Activated CD8-positive, alpha-beta T cell treated with anti-CD3 and anti-CD28 coated beads, Interleukin-2, amount 10 ng/mL, durations not matched to agents 7 days and 5 days (primary cell): ENCODE measurements at places on chromosomes 13 and 19. TPM values are rescaled to one million over a fixed set of nuclear protein-coding genes. Genes with fewer than 3 reads are reported as not detected.
A peak's percentile ranks its signal among the peaks of the same experiment; 100 is the strongest.

DNA sequence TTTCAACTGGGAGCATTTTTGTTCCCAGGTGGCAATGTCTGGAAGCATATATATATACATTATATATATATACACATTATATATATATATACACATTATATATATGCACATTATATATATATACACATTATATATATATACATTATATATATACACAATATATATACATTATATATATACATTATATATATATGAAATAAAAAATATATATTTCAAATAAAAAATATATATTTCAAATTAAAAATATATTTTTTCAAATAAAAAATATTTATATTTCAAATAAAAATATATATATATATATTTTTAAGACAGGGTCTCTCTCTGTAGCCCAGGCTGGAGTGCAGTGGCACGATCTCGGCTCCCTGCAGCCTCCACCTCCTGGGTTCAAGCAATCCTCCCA is 61.5 kb downstream of the ADGRE1 start:
- H3K27me3 ChIP-seq = no peaks in the 10 kb centered on the region
- no peak overlapping the region for H3K27ac ChIP-seq
- peaks cover 15% of the 10 kb centered on the region for H3K4me1 ChIP-seq

DNA sequence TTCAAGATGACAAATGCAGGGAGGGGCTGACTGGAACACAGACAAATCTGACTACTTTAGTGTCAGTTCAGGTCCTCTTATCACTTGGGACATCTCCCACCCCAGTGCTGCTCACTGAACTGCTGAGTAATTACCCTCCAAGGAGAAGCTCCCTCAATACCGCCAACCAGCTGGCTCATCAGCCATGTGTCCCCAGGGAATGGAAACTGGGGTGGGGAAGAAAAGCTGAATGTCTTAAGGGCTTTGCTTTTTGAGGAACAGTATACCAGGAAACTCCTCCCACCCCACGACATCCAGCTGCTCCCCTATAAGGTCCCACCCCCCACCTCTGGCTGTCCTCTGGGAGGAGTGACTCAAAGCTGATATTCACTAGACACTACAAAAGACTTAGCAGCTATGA is 2.0 kb downstream of the ZNF823 start:
- H3K4me3 ChIP-seq = peak overlapping the region; percentile 99
- peaks cover 29% of the 10 kb centered on the region for H3K36me3 ChIP-seq
- H3K27ac ChIP-seq = no peak overlapping the region
- H3K27me3 ChIP-seq = peaks cover 6% of the 10 kb centered on the region
- DNase-seq = no peak

DNA sequence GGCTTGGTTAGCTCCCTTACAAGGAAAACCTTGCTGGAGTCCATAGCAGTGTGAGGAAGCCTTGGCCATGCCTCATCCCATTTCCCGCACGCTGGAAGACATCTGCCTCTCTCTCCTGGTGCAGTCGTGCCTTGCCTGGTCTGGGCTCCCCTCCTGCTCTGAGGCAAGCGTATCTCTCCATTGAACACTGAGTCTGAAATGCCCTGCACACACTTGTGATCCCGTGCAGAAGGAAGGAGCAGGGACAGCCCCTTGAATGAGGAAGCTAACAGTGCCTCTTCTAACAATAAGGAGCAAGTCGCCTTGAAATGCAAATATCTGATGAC is 407 bp upstream of the ZNF440 start:
- H3K4me3 ChIP-seq = peak overlapping the region; percentile 89
- peaks cover 37% of the 10 kb centered on the region for H3K36me3 ChIP-seq
- H3K27me3 ChIP-seq = no peaks in the 10 kb centered on the region
- H3K4me1 ChIP-seq = peaks cover 23% of the 10 kb centered on the region

DNA sequence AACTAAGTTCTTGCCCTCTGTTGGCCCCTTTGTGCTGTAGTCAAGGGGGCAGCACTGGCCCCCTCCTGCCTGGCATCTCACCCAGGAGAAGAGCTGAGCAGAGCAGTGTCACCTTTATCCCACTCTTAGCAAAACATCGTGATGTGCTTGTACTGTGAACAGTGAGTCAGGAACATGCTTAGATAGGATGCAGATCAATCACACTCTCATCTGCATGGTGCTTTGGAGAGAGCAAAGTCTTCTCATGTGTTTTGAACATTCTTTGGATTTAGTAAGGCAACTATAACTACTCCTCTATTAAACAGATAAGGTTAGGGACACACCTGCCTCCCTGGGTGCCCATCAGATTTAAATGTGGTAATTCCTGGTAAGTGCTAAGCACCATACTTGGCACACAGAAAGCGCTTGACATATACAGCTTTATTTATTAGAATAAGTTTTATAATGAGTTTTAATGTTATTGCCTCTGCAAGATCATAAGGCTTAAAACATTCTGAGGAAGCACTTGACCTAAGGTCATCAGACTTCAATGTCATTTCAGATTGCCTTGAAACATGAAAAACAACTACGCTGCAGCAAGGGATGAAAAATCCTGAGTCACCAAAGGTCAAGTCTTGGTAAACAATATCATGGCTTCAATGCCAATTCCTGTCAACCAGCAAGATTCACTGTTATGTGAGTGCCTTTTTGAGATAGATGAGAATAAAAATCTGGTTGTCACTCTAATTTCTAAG is 82.4 kb upstream of the IRS2 start:
- peaks cover 3% of the 10 kb centered on the region for H3K4me1 ChIP-seq
- H3K27me3 ChIP-seq = peaks cover 14% of the 10 kb centered on the region
- no peak for DNase-seq
- H3K36me3 ChIP-seq = no peaks in the 10 kb centered on the region

DNA sequence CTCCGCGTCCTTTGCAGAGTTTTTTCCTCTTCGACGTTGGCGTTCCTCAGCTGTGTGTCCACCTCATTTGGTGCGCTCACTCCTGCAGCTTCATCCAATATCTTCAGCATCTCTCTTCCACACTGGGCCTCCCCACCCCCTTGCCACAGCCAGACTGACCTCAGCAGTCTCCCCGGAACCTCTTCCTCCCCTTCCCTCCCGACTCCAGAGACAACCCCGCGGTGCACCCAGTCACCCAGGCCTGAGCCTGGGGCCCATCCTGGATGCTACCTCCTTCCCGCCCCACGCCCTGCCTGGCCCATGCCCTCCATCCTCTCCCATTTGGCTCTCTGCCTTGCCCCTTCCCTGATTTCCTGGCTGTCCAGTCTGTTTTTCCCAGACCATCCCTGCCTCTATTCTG is 8.1 kb upstream of the C5AR2 start:
- no peak overlapping the region for H3K27ac ChIP-seq
- no peak for DNase-seq
- no peaks in the 10 kb centered on the region for H3K36me3 ChIP-seq
- H3K4me3 ChIP-seq = no peak overlapping the region
- peaks cover 2% of the 10 kb centered on the region for H3K4me1 ChIP-seq
- H3K27me3 ChIP-seq = peaks cover 8% of the 10 kb centered on the region

DNA sequence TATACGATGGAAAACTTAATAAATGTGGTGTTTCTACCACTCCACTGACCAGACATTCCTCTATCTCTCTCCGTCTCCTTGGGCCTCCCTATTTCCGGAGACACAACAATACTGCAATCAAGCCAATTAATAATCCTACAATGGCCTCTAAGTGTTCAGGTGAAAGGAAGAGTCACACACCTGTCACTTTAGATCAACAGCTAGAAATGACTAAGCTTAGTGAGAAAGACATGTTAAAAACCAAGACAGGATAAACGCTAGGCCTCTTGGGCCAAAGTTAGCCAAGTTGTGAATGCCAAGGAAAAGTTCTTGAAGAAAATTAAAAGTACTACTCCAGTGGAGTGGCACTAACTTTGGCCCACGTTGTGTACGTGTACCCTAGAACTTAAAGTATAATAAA is 22.5 kb downstream of the ZDHHC20 start:
- DNase-seq = no peak
- H3K4me1 ChIP-seq = peaks cover 28% of the 10 kb centered on the region
- H3K27ac ChIP-seq = peak overlapping the region; percentile 62
- H3K4me3 ChIP-seq = no peak overlapping the region
- peaks cover 49% of the 10 kb centered on the region for H3K36me3 ChIP-seq

- H3K4me1 ChIP-seq = peaks cover 30% of the 10 kb centered on the region
- H3K27ac ChIP-seq = peak overlapping the region; percentile 61
- peaks cover 51% of the 10 kb centered on the region for H3K36me3 ChIP-seq
- no peaks in the 10 kb centered on the region for H3K27me3 ChIP-seq
Measured at GRCh38 chr19:36058481-36059179, 3.9 kb downstream of the WDR62 start.

GRCh38 chr13:27120011-27120410 is 51.6 kb downstream of the USP12 start:
- H3K27ac ChIP-seq = no peak overlapping the region
- no peak for DNase-seq
- H3K27me3 ChIP-seq = no peaks in the 10 kb centered on the region
- peaks cover 47% of the 10 kb centered on the region for H3K36me3 ChIP-seq
- H3K4me1 ChIP-seq = peaks cover 6% of the 10 kb centered on the region
- no peak overlapping the region for H3K4me3 ChIP-seq

DNA sequence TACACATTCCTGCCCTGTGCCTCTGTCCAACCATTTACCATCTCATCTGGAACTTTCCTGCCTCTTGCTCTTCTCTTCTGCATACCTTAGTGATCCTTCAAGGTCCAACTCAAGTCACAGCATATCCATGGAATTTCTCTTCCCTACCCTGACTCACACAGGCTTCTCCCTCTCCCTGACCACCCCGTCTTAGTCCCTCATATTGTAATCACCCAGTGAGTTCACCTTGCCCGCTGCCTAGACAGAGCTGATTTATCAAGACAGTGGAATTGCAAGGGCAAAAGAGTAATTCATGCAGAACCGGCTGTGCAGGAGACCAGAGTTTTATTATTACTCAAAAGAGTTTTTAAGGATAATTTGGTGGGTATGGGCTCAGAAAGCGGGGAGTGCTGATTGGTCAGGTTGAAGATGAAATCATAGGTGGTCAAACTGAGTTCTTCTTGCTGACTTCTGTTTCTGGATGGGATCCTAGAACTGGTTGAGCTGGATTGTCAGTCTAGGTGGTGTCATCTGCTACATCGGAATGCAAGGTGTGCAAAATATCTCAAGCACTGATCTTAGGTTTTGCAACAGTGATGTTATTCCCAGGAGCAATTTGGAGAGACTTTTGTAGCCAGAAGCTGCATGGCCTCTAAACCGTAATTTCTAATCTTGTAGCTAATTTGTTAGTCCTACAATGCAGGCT is 67.2 kb downstream of the HSPH1 start:
- H3K27ac ChIP-seq = no peak overlapping the region
- peaks cover 21% of the 10 kb centered on the region for H3K27me3 ChIP-seq
- DNase-seq = no peak
- peaks cover 5% of the 10 kb centered on the region for H3K4me1 ChIP-seq

DNA sequence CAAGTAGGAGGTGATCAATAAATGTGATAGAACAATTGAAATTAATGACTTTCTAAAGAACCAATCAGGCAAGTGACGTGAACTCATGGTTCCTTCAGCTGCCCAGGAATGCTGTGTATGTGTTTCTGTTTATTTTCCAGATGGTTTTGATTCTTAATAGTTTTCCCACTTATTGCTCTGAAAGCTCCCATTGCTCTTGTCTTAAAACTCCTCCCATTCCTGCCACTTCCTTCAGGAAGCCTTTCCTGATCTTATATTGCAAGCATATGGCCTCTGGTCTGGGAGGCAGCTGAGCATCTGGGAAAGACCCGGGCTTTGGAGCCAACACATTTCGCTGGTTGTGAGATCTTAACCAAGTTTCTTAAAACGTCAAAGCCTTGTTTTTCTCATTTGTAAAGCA is 17.1 kb upstream of the LATS2 start:
- H3K27me3 ChIP-seq = peaks cover 19% of the 10 kb centered on the region
- H3K4me3 ChIP-seq = no peak overlapping the region
- no peaks in the 10 kb centered on the region for H3K36me3 ChIP-seq
- DNase-seq = no peak

- no peak overlapping the region for H3K4me3 ChIP-seq
- H3K4me1 ChIP-seq = peaks cover 20% of the 10 kb centered on the region
- H3K27me3 ChIP-seq = no peaks in the 10 kb centered on the region
- no peak overlapping the region for H3K27ac ChIP-seq
Measured at GRCh38 chr13:97240788-97241734, 18.9 kb downstream of the MBNL2 start.

GRCh38 chr13:102405499-102406100 is 3.8 kb upstream of the FGF14 start:
- DNase-seq = peak; percentile 30
- H3K27ac ChIP-seq = no peak overlapping the region
- no peak overlapping the region for H3K4me3 ChIP-seq
- peaks cover 18% of the 10 kb centered on the region for H3K4me1 ChIP-seq
- H3K27me3 ChIP-seq = peaks cover 30% of the 10 kb centered on the region

The PNMA8B gene
- total RNA-seq = 0.05 TPM

The CYP2A7 gene
- total RNA-seq = not detected

The FPR1 gene
- total RNA-seq = not detected
